H4 (cell line): ENCODE measurements at places on chromosomes 11 and 22.

- peak; percentile 43 for DNase-seq
Measured at GRCh38 chr22:50270666-50271394, 650 bp upstream of the MAPK11 start.

DNA sequence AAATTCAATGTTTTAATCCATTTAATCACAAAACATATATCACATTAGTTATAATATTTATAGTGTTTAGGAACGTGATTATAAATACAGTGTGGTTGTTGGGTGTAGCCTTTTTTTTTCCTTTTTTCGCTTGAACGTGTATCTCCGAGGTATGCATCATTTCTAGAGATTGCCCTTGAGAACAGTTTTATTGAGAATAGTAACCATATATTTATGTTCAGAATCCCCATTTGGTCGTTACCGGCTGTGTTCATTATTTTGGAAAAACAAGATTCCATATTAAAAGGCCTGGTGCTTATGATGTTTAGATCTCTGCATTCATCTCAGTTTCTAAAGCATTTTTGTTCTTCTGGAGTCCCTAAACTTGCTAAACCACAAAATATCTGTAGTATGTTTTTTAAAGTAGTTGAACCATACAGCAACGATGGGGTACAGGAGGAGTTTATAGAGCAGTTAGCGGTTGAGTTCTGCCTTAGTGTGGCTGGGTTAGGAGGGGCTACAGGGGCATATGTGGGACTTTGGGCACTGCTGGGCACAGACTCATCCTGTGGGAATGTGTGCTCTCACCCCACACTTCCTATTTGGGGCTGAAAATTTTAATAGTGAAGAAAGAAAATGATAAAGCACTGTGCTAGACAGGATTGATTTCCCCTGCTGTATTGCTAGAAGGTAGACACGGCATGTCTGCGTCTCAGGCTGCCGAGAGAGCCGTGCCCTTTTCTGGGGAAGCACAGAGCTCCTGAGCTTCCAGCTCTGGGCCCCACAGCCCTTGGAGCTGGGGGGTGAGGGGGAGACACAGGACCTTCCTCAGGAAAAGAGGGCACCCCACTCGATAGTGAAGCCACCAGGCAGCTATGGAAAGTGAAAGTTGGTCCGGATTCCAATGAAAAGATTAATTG, 81.5 kb upstream of the PPARA start:
- DNase-seq: peak; percentile 87

DNA sequence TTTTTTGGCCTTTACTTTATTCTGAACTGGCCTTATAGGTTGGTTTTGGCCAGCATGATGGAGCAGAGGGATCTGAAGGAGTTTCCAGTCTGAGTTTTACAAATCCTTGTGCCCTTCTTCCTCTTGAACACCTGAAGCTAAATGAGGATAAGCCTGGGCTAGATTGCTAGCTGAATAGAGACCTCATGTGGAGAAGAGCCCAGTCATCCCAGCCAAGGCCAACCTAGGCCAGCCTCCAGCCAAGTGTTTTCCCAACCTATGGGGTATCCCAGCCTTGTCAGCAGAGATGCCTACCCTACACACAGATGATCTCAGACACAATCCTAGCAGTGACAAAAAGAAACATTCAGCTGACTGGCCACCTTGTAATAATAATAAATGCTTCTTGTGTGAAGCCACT, 966 bp upstream of the CASP12 start:
- no peak for DNase-seq

DNA sequence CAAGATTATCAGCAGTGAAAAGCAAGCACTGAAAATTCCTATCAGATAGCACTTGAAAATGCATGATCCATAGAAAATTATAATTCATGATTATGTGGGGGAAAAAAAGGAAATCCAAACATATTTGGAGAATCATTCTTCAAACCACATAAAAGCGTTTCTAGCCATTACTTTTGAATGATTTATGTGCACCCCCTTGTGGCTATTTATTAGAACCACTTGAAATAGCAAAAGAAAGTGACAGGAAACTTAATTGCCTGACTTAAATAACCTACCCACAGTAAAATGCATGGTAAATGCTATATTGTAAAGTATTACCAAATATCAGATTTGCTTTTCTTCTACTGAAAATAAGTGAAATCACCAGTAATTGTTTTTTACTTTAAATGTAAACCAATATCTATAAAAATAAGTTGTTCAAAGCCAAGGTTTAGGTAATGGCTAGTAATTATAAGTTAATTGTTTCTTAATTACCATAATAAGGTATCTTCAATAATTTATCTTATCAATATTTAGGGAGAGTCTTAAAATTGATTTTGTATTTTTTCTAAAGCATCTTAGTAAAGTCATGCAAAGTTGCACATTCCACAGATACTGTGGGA, 168.5 kb downstream of the ARHGAP42 start:
- DNase-seq: peak; percentile 47

DNA sequence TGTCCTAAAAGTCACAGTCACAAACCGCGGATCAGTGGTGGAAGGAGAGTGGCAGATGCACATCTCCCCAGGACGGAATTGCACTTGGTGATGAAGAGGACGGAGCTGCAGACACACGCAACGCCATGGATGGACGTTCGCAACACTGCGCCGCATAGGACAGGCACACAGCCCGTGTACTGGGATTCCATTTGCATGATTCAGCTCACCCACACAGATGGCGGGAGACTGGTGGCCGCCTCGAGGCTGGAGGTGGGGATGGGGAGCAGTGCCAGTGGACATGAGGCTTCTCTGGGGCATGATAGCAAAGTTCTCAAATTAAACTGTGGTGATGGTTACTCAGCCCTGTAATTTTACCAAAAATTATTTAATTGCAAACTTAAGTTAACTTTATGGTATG, 37.4 kb downstream of the DUSP8 start:
- no peak for DNase-seq

DNA sequence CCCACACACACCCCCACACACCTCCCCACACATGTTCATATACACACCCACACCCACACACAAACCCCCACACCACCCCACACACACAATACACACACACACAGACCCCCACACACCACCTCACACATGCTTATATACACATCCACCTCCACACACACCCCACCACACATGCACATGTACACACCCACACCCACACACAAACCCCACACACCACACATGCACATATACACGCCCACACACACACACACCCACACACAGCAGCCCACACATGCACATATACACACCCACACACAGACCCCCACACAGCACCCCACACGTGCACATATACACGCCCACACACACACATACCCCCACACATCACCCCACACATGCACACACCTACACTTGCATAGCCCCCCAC, 29.1 kb downstream of the KCNC1 start:
- no peak for DNase-seq

DNA sequence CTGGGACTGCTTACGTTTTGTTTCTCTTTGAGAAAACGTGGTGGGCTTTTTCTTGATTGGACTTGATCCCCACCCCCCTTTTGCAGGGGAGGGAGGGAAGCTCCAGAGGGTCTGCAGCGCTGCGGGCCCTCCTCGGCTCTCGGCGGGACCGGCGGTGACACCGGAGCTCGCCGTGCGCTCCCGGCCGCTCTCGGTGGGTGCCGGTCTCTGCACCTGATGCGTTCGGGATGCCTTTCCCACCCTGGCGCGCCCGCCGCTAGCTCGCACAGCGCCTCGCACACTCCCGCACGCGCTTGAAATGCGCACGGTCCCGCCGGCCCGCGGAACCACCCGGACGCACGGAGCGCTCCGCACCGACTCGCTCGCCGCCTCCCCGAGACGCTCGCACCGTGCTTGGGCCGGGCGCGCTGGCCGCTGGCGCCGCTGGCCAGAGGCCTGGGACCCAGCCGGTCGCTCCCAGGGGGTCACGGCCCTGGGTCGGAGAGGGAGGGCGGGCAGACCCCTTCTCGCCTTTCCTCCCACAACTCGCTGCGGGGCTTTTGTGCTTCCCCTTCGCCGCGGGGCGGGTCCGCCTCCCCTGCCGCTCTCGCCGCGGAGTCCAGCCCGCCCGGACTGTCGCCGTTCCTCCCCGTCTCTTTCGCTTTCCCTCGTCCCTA, 1.0 kb downstream of the ZBTB16 start:
- no peak for DNase-seq

DNA sequence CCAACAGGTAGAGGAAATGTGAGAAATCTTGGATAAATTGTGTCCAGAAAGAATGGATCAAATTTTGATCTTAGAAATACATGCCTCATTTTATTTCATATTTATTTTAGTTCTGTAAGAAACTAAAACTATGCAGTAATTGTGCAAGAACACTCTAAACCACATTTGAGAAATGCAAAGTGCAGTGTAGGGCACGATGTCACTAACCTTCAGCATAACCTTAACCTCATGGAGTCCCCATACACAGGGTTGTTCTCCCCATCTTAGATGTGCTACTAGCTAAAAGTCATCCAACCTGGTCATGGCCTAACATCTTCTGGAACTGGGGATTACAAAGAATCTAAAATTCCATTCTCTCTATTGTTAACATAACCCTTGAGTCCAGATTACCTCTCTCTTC, 48.4 kb upstream of the ARHGAP42 start:
- no peak for DNase-seq

DNA sequence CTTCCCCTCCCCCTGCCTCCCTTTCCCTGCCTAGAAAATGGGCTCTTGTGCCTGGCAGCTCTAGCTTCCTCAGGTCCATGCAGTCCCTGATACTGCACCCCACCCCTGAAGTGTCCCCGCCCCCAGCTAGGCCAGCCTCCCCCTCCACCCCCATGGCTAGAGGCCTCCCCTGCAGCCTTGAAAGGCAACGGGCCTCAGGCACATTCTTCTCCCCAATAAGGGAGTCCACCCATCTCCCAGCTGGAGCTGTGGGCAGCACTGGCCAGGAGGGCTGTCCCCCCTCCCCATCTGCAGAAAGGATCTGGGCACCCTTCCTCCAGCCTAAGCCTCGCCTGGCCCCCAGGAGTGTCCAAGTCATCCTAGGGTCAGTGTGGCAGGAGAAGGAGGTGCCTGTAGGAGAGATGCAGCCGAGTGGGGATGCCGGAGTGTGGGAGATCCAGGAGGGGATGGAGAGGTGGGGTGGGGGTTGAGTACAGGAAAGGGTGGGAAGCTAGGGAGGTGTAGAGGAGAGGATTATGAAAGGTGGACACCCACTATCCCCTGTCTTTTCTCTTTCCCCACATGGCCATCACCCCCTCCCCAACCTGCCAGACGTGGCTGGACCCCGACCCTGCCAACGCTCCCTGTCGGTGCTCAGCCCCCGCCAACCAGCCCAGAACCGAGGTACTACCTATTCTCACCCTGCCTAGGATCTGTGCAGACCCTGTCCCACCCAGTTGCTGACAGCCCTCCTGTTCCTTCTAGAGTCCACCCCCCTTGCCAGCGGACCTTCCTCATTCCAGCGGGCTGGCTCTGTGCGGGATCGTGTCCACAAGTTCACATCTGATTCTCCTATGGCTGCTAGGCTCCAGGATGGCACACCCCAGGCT, 9.3 kb downstream of the SMTN start:
- no peak for DNase-seq

- DNase-seq: no peak
Measured at GRCh38 chr11:27028561-27028965, 12.1 kb upstream of the BBOX1 start.

DNA sequence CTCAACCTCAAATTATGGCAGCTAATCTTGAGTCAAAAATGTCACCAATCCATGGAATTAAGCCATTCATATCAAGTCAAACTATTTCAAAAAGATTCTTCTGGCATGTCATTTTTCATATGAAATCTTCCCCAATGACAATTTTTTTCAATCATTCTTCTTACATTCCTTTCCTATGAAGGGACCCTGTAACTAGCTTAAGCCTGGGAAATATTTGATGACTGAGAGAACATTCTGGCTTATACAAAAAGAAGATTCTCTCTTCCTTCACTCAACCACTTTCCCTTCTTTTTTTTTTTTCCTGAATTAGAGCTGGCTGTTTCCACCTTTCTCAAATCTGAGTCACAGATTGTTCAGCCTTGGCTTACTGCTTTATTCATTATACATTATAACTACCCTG, 903.7 kb downstream of the FAM181B start:
- DNase-seq: no peak

GRCh38 chr11:9821008-9821752, 157.3 kb downstream of the SWAP70 start:
- DNase-seq: no peak

- DNase-seq: no peak
Measured at GRCh38 chr11:37552284-37552683, 954.2 kb upstream of the RAG2 start.

DNA sequence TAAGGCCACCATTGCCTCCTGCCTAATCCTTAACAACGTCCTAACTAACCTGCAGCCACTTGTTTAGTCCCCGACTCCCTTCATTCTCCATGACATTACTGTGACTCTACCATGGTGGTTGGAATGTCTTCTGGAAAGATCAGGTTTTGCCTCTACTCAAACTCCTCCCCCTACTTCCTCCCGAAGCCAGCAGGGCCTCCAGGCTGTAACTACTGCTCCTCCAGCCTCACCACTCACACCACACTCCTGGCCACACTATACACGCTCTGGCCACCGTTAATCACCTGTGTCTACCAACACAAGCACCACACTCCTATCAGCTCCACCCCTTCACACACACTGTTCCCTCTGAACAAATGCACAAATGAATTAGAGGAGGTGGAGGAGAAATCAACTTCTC, 69.2 kb downstream of the PACSIN2 start:
- no peak for DNase-seq

GRCh38 chr22:48340727-48341709, 1486.7 kb downstream of the BRD1 start:
- no peak for DNase-seq

DNA sequence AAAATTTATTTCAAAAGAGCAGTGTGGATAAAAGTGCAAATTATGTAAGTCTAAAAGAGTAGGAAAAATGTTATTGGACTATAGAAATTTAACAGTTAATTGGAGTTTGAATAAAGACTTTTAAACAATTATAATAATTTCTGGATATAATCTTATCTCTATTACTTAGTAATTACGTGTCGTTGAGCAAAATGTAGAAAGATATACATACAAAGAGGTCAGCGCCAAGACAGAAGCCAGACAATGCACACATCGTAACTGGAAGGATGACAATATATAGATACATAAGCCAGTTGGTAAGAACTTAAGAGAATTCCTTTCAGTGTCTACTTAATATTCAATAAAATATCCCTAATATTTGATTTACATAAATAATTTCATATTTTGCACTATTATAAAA, 157.0 kb downstream of the LUZP2 start:
- no peak for DNase-seq

DNA sequence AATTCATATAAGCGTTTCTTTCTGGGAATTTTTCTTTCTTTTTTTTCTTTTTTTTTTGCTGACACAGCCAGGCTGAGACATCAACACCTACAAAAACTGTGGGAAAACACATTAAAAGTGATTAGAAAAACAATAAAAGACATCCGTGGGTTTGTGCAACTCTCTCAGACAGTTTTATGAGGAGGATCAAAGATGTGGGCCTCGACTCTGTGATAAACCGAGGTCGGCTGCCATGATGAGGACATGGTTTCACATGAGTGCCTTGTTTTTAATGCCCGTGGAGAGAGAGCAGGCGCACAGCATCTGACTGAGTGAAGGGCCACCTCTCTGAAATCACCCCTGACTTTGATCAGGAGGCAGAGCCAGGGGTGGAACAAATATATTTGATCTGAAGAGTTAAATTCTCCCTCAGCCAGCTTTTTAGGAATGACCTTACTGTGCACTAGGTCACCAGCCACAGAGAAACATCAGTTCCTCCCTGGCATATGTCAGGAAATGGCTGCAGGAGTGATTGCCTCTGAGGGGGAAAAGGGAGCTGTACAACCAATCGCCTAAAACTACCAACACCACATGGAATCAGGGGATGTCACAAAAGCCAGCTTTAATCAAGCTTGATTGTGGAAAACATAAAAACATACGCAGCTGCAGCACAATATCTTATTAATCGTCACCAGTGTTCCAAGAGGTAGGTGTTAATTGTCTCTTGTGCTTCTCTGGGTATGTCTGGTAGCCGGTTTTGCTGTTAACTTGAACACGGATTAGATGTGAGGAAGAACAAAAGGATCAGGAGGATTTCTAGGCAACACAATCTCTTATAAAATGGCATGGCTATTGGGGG, 164.7 kb downstream of the MAML2 start:
- DNase-seq: no peak
